Brain microvascular endothelial cell (primary cell): ENCODE measurements at places on chromosomes 3 and 15.
A peak's percentile ranks its signal among the peaks of the same experiment; 100 is the strongest.

DNA sequence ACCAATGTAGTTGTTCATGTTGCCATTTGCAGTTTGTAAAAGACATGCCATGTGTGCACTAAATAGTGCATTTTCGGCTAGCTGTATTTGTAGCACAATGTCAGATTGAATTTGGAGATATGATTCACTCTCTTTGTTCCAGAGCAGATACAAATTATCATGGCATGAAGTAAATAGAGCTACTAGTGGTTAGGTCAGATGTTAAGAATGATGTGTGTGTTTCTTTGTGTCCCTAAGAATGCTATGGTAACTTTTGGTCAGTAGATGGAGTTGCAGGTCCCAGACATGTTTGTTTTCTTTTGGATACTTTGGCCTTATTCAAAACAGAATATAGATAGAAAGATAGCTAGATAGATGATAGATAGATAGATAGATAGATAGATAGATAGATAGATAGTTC, 595.8 kb downstream of the NLGN1 start:
- DNase-seq: peak; percentile 58

- DNase-seq: no peak
Measured at GRCh38 chr3:150225986-150226385, 182.1 kb upstream of the TSC22D2 start.

GRCh38 chr3:173351886-173352285, 45.7 kb upstream of the NLGN1 start:
- DNase-seq: no peak

DNA sequence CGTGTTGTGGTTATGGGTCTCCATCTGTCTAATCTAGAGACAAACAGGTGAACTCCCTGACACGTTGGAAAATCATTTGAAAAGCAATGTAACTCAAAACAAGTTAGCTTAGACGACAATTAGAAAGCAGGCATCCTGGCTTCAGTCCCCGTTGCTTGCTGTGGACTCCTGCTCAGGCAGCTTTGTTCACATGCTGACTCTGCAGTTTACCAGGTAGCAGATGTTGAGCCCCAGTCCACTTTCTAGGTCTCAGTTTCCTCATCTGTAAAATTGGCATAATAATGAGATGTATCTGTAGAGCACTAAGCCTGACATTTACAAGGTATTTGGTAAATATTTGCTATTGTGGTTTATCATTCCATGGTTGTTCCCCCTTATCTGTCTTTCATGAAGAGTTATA, 327.2 kb upstream of the CHRM5 start:
- no peak for DNase-seq

- DNase-seq: no peak
Measured at GRCh38 chr3:112123548-112123947, 9.5 kb downstream of the GCSAM start.

GRCh38 chr3:53841296-53841695, 4.9 kb downstream of the CHDH start:
- DNase-seq: no peak

GRCh38 chr15:84818261-84819131, 1.3 kb downstream of the ALPK3 start:
- DNase-seq: peak; percentile 67

- no peak for DNase-seq
Measured at GRCh38 chr15:91924183-91924582, 70.7 kb downstream of the SLCO3A1 start.

- DNase-seq: no peak
Measured at GRCh38 chr15:25810631-25811091, 52.5 kb downstream of the ATP10A start.

- peak; percentile 38 for DNase-seq
Measured at GRCh38 chr3:160474416-160474838, 24.8 kb upstream of the TRIM59 start.

- DNase-seq: no peak
Measured at GRCh38 chr15:86165265-86166211, 85.9 kb downstream of the AGBL1 start.

DNA sequence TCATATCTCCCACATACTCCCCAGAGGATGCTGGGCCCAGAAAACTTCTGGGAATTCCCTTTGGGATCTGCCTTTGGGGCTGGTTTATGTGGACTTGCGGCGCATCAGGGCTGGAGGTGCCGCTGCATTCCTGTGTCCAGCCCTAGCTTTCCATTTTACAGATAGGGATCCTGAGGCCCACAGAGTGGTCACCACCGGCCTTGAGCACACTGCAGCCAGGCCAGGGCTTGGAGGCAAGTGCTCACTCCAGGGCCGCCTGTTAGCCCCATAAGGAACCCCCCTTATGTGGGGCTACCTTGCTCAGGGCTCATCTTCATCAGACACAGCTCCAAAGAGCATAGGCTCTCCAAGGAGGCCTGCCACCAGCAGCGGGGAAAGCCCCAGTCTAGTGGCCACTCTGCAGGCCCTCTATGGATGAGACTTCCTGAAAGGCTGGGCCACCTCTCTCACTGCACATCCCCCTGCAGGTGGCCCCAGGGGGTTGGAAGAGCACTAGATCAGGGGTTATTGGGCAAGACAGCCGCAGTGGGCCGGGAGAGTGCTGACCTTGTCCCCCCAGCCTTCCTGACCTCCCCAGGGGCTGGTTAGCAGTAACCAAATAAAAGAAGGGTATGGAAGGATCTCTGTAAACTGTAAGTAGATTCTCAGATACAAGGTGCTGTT, 9.2 kb upstream of the ATP2B2 start:
- no peak for DNase-seq

DNA sequence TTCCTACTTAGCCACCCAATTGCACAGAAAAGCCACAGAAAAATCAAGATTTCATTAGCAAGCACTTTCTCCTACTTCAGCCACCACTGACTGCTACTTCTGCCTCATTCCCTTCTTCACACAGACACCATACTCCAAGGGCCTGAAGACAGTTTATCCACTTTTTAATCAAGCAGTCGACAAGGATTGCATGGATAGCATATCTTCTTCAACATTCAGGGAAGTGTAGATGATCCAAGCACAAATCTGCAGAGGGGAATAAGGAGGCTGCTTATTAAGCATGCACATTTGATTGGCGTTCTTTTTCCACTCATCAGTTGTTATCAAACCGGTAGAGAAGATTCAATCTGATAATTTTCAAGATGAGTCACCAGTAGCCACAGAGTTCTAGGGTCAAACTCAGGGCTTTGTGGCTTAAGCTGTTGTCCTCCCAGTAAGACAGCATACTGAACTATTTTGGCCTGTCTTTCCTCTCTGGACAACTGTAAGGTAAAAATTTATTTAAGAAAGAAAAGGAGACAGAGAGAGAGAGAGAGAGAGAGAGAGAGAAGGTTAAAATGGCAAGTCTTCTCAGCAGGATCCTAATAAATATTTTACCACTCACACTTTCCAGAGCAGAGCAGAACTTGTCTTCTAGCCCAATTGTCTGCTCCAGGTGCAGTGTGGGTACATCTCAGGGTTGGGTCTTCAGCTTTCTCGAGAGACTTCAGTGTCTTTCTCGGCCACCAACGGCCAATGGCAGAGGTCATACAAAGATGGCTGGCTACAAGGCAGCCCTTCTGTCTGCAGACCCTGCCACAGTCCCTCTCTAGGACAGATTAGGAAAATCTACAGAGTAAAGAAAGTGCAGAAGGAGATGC, 80.6 kb upstream of the BHLHE40 start:
- DNase-seq: peak; percentile 70

GRCh38 chr15:66482539-66482938, 15.0 kb downstream of the SNAPC5 start:
- DNase-seq: no peak

DNA sequence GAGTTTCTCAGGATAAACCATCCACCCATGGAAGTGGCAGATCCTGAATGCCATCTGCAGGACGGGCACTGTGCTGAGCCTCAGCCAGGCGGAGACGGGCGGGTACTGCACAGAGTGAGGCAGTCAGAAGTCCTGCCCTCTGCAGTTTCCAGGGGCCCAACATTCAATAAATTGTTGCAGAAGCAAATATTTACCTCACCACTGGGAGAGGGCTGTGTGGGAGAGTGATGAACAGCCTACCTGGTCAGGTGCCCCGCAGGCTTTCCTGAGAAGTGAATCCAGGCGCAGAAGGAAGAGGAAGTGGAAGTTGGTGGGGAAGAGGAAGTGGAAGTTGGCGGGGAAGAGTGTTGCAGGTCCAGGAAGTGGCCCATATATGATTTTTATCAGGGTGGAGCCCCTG, 100.8 kb downstream of the SLCO3A1 start:
- no peak for DNase-seq

DNA sequence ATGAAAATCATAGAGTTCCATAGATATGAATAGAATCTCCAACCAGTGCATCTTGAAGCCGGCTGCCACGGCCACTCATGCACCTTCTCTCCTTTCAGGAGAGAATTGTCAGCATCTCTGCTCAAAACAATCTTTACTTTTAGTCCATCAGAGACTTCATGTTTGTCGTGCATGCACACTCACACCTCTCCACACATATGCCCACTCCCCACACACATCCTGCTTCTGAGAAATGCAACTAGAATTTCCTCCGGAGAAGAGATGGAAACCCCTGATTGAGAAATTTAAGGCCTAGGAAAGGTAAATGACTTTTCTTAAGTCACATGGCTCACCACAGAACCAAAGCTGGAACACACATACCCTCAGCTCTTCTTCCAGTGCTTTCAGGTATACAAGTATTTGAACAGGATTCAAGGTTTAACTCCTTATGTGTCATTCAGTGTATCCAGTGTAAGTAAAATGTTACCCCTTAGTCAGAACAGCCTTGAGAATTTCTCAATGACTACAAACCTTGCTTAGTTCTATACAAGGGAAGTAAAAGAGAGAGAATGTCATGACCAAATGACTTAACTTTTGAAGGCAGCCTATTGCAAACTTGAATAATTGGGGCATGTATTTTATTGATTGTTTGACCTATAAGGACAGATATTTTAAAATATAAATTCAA, 69.1 kb upstream of the TSEN2 start:
- DNase-seq: no peak

DNA sequence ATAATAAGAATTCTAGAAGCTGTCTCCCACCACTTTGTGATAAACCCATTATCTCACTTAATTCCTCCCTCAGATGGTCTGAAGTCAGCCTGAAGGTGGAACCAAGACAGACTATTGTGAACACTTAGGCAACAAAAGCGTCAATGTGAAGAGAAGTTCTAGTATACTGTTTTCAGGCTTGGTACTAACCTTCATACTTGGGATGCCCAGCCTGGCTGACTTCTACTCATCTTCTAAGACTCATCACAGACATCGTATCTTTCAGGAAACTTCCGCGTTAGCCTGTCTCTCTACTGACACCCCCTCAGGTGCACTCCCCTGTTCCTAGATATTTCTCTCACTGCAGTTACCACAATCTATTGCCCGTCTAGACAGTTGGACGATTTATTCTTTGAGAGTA, 201.2 kb downstream of the SATB1 start:
- DNase-seq: no peak

DNA sequence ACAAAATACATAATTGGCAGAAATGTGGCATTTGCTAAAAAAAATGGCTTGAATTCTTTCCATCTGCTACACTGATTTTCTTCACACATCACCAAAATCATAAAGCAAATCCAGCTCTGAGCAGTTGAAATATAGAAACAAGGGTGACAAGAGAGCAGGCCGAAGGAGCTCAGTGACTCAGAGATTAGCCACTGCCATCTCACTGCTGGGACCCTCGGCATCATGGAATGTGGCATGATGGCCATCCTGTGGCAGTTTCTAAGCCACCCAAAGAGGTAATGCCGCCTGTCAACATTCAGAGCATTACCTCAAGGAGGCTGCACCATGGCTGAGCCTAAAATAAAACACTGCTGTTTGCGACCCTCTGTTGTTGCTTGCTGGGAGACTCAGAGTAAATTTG, 80.5 kb upstream of the OSBPL11 start:
- DNase-seq: no peak

GRCh38 chr3:12774619-12775018, 15.6 kb upstream of the TMEM40 start:
- DNase-seq: no peak

DNA sequence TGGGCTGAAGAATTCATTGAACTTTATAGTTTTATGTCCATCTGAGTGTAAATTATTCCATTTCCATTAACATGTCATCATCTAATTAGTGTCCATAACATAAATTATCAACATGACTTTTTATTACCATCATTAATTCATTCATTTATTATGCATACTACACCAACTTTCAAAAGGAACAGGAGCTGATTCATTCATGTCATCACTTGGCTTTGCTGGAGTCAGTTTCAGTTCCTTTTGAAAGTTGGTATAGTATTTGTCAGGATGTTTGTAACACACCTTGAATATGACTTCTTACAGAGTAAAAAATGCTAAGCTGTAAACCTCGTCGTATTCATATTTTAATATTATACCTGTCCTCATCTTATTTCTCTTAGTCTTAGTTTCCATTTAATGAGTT, 298.0 kb upstream of the RBMS3 start:
- no peak for DNase-seq

DNA sequence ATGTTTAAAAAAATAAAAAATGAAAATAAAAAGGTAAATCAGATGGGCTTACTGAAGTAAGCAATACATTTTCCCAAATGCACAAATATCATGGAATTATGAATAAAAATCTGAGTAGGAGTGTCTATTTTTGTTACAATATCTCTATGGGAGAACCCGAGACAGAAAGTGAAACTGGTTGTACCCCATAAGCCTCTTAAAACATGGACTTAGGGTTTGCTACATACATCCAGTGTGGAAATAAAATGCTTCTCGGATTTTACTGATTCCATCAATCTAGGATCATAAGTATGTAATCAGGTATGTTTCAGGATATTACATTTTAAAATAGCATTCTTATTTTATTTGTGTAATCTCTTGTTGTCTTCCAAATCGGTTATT, 177.8 kb upstream of the CDIN1 start:
- DNase-seq: no peak

DNA sequence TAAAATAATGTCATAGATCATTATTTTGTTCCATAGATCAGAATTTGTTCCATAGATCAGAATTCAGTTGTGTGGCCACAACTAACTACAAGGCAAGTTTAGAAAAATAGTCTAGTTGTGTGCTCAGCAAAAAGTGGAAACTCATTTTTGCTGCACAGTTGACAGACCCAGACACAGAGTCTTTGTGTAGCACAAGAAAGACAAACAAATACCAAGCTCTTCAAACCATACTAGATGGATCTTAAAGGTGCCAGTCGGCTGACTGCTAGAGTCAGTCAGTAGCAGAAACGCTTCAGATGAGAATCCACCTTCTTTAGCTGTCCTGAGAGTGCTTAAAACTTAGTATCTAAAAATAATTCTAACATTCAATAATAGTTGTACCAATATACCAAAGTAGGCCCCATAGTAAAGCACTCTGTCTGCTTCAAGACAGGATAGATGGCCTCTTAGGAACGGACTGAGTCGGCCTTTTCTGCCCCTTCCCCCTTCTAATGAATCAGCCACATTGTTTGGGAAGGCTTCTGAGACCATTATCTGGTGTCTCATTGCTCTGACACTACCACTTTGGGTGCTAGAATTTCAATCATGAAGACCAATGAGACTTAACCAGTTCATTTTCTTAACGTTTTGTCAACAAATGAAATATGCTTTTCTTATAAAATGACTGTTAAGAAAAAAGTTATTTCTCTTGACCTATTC, 27.7 kb upstream of the SLC4A7 start:
- DNase-seq: no peak
